Activated CD4-positive, alpha-beta T cell treated with anti-CD3 and anti-CD28 coated beads for 4 hours (primary cell): ENCODE measurements at places on chromosomes 12 and 14.

- no peak for DNase-seq
These were observed 492.4 kb upstream of the TMPO start for GRCh38 chr12:98022961-98023360.

GRCh38 chr14:51341338-51341737 lies 101.3 kb downstream of the TMX1 start:
- no peak for DNase-seq

GRCh38 chr12:124586756-124587155 lies 19.3 kb upstream of the NCOR2 start:
- no peak for DNase-seq

DNA sequence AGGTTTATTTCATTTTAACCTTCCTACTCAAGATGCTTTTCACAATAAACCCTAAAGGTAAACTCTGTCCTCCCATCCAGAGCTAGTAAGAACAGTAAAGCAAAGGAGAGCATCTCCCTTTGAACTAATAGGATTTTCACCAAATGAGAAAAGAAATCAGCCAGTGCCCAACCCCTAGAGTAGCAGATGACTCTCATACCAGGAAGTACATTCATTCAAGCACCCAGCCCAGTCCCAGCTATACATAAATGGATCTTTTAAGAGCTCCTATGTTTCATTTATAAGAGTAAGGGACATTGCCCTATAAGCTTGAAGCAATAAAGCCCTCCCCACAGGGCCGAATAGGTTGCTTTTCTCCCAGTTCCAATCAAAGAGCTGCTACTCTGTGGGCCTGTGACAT lies 7.6 kb downstream of the BAZ2A start:
- no peak for DNase-seq

- no peak for DNase-seq
These were observed 82.7 kb downstream of the FUT8 start for GRCh38 chr14:65495196-65495595.

DNA sequence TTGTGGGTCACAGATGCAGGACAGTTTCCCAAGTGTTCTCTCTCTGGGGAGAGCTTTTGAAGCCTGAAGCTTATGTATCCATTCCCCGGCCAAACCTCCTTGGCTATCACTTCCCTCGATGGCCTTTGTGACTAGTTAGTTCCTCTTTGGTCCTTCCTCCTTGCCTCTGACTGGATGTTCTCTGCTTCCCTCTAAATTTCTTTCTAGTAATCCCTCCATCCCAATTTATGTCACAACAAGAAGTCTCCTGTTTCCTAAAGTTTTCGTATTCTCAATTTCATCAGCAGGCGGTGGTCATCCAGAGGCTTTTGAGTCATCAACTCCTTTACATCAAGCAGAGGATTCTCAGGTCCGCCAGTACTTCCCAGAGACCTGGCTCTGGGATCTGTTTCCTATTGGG lies 27.5 kb downstream of the A2ML1 start:
- no peak for DNase-seq

GRCh38 chr12:96500693-96501092 lies 11.3 kb downstream of the CFAP54 start:
- no peak for DNase-seq

DNA sequence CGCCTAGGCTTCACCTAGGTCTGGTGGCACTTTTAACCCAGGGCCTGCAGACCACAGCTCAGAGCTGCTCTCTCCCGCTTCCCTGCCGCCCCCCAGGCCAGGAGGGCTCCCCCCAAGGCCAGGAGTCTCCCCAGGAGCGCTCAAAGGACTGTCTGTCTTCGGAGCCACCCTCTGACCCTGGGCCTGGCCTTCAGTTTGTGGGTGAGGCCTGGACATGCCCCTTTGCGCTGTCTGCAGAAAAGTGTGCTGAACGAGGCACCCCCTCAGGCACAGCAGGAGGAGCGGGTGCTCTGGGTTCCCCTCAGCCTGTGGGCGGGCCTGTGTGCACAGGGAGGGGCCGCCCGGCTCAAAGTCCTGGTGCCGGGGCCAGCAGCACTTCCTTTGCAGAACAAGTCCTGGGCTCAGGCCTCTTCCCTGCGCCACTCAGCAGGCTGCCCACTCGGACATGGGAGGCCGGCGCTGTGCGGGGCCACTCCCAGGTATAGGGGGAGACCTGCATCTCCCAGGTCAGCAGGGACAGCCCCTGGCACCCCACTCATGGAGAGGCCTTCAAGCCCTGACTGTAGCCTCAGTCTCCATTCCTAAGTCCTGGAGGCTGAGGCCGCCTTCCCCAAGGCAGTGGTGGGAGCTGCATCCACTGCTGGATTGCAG lies 14.3 kb downstream of the DEGS2 start:
- no peak for DNase-seq
